ENCODE measurements at places on chromosomes 11 and 22.

DNA sequence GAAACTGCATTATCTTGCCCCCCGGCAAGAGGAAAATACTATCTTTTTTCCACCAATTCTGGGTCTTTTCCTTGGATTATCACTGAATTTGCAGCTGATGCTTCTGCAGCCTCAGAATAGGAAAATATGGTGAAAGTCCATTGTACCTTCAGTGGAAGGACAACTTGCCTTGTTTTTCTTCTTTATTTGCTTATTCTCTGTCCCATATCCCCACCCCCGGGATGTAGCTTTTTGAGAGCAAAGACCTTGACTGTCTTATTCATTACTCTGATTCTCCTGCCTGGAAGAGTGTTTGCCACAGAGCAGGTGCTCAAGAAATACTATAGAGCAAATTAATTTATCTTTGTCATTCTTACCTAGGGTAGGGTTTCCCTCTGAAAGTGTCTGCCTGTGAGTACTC, 29.5 kb downstream of the UBASH3B start:
- DNase-seq: no peak

- no peak for DNase-seq
These were observed 200.0 kb downstream of the TBC1D22A start for GRCh38 chr22:46962406-46962805.

DNA sequence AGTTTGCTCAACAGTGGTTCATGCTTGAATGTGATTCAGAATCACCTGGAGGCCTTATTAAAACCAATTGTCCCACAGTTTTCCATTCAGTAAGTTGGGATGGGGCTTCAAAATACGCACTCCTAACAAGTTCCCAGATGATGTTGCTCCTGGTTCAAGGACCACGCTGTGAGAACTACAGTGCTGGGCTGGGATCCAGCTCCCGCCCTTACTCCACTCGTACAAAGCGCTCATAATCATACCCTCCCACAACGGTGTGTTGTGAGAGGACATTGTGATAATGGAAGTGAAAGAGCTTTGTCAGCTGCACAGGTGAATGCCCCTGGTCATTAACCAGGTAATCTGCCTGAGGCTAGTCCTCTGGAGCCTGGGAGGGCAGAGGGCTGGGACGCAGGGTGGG, 1.3 kb upstream of the CD82 start:
- no peak for DNase-seq

GRCh38 chr22:50504369-50505211, 2.9 kb downstream of the LMF2 start:
- DNase-seq: no peak

DNA sequence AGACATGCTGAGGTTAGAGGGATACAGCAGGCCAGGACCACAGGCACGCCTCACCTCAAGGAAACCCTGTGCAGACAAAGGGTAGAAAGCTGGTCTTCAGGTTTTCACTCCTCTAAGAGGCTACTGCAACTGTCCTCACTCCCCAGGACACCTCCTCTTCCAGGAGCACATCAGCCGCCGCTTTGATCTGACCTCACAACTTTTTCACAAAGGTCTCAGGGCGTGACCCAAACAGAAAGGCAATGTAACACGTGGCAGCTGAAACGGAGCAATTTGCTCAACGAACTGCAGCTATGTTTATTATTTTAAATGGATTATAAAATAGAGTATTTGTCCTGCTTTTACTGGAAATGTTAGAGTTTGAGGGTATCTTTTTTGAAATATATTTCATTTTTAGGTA, 46.1 kb downstream of the LARGE1 start:
- no peak for DNase-seq

DNA sequence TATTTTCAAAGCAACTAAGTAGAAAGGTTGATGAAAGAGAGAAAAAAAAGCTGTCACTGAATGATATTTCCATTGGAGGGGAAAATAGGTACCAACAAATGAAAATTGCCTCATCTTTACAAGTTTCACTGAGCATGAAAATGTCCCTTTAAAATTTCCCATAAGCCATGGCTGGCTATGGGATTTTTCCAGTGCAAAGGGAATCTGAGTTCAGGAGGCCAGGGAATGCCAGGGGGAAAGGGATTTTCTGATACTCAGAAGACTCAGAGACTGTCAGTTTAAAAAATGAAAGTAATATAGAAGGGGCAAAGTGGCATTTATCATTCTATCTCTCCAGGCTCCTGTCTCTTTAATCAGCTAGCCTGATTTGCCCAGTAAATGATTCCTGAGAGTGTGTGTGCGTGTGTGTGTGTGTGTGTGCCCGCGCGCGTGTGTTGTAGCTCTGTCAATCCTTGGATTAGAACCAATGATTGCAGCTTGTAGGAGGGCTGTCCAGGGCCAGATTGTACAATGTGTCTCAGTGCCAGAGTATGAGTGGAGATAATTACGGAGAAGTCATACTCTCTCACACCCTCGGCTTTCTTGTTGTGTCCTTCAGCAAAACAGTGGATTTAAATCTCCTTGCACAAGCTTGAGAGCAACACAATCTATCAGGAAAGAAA, at the start of gene NTM:
NTM (plus strand) TSS at position 526 of the 662 bp plus-strand sequence.
- DNase-seq: no peak
